ENCODE measurements at places on chromosomes 4 and X.
A peak's percentile ranks its signal among the peaks of the same experiment; 100 is the strongest.

DNA sequence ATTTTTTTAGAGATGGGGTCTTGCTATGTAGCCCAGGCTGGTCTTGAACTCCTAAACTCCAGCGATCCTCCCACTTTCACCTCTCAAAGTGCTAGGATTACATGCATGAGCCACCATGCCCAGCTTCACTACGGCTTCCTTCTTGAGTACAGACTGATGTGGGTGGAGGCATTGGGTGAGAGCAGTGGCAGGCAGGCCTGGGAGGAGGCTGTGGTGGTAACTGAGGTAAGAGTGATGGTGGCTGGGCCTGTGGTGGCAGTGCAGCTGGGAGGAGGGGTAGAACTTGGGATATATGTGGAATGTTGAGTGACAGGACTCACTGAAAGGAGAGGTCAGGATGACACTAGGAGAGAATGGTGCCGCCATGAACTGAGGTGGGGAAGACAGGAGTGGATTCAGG is 80.9 kb downstream of the MED28 start:
- DNase-seq = no peak

DNA sequence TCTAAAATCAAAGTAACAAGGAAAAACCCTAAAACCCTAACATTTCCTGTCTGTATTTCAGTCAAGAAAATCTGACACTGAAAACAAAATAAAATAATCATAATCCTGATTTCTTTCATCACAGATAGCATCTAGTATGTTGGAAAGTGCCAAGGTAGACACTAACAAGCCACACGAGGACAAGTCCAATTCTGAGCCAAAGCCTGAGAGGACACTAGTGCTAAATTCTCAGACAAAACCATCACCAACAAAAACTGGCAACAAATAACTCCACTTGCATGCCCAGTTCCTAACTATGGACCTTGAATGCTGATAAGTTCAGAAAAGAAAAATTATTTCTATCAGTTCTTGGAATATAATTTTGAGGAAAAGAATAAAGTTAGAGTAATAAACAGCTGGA is 113.7 kb downstream of the MANBA start:
- DNase-seq = no peak

DNA sequence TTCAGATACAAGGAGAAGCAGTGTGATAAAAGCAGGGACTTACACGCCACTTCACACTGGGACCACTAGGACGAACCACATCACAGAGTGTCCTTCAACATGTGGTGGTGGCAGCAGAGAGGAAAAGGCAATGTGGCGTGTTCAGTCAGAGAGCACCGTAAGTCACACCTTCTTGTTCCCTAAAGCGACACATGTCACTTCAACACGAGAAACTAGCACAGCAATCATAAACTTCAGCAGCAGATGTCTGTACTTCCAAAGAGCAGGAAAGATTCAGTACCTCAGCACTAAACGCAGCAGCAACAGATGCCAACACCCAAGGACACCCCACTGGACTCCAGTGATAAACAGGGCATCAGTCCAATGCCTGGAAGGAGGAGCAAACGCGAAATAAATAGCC is 96.7 kb downstream of the AREG start:
- no peak for DNase-seq

- no peak for DNase-seq
Measured at GRCh38 chrX:53126377-53126776, 32.4 kb downstream of the KANTR start.

- DNase-seq = no peak
Measured at GRCh38 chr4:17758485-17758884, 22.9 kb downstream of the FAM184B start.

- no peak for DNase-seq
Measured at GRCh38 chrX:42809569-42809968, 31.6 kb upstream of the PPP1R2C start.

DNA sequence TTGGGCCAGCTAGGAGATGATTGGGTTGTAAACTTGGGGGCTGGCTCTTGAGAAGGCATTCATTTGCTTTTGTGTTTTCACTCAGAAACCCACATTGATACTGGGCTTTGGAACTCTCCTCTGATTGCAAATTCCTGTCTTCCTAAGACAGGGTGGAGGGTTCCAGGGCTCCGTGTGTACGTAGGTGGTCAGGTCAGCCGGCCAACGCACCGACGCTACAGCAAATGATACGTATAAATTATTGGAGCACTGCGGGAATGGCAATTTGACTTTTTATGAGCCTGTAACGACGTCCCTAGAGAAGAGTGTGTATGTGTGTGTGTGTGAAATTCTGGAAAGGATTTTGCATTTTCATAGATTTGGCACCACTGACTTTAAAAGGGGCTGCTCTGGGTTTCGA is 236.9 kb downstream of the SHOX start:
- no peak for DNase-seq

- no peak for DNase-seq
Measured at GRCh38 chrX:24231641-24232179, 82.2 kb downstream of the SUPT20HL2 start.

- no peak for DNase-seq
Measured at GRCh38 chr4:109429545-109429944, 4.1 kb upstream of the SEC24B start.

DNA sequence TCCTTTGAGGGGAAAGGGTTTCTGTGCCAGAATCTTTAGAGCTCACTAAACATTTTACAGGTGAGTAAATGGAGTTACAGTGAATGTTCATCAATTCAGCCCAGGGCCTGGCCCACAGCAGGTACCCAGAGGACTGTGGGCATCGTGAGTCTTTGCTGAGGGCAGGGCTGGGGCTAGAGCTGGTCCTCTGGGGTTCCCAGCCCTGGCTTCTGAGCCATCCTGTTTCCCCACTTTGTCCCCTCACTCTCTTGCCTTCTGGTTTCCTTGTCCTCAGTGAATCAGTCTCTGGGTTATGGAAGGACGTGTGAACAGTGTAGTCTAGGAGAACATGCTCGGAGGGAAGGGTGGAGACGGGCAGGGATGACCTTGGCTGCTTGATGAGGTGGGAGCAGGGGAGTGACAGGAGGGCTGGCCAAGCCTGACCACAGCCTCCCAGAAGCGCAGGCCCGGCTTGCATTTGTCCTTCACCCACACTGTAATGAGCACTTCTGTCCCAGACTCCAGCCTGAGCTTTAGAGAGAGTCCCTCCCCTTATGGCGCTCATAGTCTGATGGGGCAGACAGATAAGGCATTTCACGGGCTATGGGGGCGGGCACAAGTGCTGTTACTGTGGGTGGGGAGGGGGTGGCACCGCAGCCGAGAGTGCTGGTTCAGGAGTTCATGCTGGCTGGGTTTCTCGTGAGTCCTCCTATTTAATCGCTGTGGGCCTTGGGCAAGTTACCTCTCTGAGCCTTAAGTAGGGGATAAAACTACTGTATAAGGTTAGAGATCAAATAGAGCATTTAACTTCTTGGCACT is 17.3 kb downstream of the TBC1D14 start:
- no peak for DNase-seq

- DNase-seq = no peak
Measured at GRCh38 chrX:70260104-70260503, at the start of gene P2RY4. TSS of gene P2RY4 (minus strand) at chrX:70260204. CDS start at chrX:70259624, 580 bp downstream.

DNA sequence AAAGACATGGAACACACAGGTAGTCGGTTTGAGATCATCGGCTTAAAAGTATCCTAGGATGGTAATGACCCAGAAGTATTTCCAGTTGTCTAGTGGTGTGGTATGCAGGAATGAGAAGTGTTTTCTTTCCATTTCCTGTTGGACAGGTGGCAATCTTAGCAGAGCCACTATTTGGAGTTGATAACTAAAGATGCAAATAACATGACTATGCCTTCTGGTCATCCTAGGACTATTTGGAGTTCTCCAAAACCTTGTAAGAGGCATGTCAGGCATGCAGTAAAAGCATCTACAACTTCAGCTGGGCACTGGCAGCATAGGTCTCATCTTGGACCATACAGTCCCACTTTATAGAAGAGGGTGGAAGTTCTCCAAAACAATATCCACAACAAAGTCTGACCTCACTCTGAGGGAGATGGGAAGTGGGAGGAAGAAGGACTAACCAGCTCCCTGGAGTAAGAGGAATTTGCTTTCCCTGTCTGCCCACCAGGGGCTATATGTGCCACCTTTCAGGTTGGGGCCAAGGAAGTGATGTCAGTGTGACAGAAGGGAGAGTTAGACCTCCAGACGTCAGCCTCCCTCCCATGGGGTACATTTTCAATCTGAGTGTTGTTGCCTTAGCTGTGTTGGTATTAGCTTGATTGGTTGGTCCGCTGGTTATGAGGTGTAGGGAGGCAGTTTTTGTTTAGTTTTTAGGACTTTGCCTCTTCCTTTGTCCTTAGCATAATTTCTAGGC is 101.2 kb upstream of the MYOZ2 start:
- DNase-seq = no peak

- DNase-seq = no peak
Measured at GRCh38 chrX:134752558-134752957, 94.3 kb upstream of the PLAC1 start.

- no peak for DNase-seq
Measured at GRCh38 chr4:166259081-166259480, 386.0 kb downstream of the TLL1 start.

DNA sequence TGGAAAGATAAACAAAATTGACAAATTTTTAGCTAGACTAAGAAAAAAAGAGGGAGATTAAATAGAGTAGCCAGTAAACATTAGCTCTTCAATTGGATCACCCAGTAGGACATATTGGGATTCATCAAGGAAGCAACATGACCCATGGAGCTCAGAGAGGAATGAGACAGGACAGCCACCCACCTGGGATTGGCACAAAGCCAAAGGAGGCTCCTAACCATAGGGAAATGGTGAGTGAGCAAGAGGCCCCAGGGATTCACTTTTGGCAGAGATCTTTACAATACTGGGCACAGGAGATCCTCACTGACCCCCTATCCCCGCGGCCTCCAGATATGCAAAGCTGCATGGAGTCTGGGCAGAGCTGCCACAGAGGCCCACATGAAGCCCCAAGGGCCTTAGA is 34.8 kb upstream of the CXCL6 start:
- no peak for DNase-seq

GRCh38 chr4:41361794-41362526 is 105.2 kb downstream of the UCHL1 start:
- no peak for DNase-seq

DNA sequence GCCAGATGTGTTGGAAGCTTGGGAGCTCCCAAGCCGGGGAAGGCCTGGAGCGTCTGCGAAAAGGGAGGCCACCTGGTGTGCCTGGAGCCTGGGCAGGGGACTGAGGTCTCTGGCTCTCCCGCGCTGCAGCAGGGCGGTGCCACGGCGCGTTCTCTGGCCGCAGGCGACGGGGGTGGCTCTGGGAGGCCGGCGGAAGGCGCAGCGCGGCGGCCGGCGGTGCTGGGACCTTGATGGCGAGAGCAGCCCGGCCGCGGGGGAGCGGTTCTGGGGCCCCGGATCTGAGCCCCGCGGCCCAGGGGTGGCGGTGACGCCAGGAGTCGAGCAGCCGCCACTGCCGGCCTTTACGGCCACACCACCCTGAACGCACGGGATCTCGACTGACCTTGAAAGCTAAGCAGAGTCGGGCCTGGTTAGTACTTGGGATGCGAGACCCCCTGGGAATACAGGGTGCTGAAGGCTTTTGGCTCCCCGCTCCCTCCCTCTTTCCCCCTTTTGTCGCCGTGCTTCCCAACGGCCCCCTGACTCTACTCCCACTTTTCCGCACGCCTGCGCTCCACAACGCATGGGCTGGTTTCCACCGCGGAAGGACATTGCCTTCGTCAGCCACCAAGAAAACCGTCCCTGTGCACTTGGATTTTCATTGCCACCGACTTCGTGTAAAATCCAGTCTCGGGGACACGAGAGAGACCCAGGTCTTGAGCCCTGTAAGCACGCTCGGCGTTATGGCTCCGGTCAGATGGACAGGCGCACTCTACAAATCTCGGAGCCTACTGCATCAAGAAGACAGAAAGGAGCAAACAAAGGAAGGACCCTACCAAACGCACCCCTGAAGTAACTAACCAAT is 9.5 kb downstream of the FRG2 start:
- no peak for DNase-seq

DNA sequence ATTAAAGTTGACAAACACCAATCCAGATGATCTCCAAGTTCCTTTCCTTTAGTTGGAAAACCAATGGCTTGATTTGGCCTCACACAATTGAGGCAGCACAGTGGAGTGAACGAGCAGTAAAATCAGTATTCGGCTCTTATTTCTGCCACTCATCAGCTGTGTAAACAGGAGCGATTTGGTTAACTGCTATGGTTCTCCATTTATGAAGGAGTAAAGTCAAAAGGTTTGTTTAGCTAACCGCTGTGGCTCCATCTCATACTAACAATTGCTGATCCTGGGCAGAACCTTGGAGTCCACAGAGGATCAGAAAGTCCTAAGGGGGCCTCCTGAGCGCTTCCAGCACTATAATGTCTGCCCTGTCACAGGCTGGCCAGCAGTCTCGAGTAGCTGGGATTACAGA is 54.5 kb upstream of the EXOC1L start:
- no peak for DNase-seq

- DNase-seq = peak; percentile 77
Measured at GRCh38 chr4:121822796-121823504, 733 bp downstream of the CCNA2 start.

GRCh38 chr4:81019006-81019405 is 11.5 kb upstream of the BMP3 start:
- DNase-seq = no peak

GRCh38 chr4:108885211-108885610 is 122.4 kb upstream of the ETNPPL start:
- DNase-seq = no peak

GRCh38 chr4:86536151-86536550 is 58.0 kb upstream of the PTPN13 start:
- no peak for DNase-seq

GRCh38 chrX:136523770-136524169 is 8.2 kb upstream of the VGLL1 start:
- DNase-seq = no peak

- DNase-seq = no peak
Measured at GRCh38 chrX:133985164-133985966, at the start of gene GPC3. TSS of gene GPC3 (minus strand) at chrX:133985594.

DNA sequence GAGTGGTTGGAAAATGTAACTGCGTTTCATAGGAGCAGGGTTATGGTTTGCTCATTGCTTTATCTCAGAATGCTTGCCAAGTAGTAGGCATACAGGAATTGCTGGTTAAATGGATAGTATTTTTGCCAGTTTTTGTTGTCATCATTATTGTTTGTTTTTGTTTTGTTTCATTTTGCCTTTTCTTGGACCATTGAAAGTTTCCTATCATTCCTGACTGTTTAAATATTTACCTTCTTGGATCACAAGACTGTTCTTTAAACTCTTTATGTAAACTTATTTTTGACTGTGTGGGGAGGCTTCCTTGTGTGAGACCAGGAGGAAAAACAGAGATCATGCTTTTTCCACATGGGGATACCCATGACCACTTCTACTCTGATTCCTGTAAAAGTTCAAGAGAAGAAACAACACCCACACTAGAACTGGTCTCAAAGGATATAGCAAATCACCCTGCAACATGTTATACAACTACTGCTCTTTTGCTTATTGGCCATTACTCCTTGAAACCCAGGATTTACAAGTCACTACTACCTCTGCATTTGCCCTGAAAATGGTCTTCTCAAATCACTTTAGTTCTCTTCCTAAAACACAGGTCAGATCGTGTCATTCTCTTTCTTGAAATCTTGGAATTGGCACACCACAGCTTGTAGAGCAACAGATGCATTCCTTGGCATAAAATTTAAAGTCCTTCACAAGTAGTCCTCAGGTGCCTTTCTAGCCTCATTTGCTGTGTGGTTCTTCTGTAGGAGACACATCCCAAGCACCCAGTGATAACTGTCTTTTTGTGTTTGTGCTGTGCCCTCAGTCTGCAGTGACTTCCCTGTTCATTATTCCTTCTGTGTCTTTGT is 51.3 kb downstream of the FNIP2 start:
- DNase-seq = no peak

- DNase-seq = no peak
Measured at GRCh38 chr4:96504386-96504785, 664.5 kb downstream of the PDHA2 start.

GRCh38 chr4:184409911-184410692 is 64.2 kb downstream of the IRF2 start:
- DNase-seq = no peak

GRCh38 chrX:10326578-10326977 is 169.8 kb downstream of the CLCN4 start:
- DNase-seq = no peak
